ENCODE measurements at places on chromosomes 1 and 21.

DNA sequence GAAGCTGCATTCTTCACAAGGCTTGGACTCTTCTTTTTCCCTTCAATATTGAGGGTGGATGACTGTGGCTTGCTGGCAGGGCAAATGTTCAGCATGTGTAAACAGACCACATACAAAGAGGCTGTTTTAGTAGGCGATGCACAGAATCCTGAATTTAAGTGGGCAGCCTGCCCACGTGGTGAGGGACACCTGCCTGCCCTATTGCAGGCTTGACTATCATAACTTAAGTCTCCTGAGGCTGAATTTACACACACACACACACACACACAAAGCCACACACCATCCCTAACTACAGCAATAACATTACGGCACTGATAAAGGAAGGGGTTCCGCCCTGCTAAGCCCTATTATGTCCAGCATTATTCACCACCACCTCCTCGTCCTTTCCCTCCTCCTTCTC lies 15.9 kb downstream of the SYT2 start:
- no peak for DNase-seq

- no peak for DNase-seq
These were observed 9.6 kb upstream of the GUCA2A start for GRCh38 chr1:42173961-42174735.

DNA sequence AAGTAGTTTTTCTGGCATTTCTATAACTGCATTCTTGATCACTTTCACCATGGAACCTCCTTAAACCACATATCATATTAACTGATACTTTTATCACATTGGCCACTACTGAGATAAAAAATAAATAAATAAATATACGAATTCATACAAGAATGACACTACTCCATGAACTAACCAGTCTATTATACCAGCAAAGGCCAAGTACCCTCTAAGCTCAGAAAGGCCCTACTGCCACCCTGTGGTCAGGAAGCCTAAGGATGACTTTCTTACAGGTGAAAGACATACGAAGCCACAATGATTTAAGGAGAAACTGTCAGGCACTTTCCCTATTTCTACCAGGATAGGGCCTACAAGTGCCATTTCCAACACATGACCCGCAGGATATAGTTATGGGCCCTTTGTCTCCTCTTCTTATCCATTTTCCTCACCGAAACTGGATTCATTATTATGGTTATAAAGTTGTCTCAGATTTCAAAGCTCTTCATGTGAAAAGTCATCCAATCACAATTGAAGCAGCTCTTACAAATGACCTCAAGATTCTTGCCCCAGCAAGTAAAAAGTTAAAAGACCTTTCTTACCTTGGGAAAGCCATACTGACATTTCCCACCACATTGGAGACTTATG lies 23.9 kb downstream of the DNAJC8 start:
- DNase-seq: peak; percentile 53

- DNase-seq: no peak
These were observed 20.0 kb downstream of the ITGB2 start for GRCh38 chr21:44900559-44901251.

GRCh38 chr1:60833173-60833572 lies 249.2 kb upstream of the NFIA start:
- DNase-seq: no peak

- DNase-seq: peak; percentile 35
These were observed 120.6 kb upstream of the RAVER2 start for GRCh38 chr1:64624218-64624713.

GRCh38 chr1:246232126-246232525 lies 275.0 kb downstream of the SMYD3 start:
- DNase-seq: no peak

DNA sequence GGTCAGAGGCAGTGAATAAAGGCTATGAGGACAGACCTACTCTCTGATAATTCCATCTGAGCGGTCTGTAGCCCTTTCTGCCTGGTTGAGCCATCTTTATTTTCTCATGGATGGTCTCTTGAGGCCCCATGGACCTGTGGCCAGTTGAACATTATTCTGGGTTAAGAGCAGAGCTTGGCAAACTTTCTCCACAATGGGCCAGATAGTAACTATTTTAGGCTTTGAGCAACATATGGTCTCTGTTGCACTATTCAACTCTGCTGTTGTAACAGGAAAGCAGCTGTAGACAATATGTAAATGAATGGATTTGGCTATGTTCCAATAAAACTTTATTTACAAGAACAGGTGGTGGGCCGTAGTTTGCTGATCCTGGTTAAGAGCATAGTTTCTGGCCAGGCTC lies 62.7 kb downstream of the KAZN start:
- DNase-seq: no peak

DNA sequence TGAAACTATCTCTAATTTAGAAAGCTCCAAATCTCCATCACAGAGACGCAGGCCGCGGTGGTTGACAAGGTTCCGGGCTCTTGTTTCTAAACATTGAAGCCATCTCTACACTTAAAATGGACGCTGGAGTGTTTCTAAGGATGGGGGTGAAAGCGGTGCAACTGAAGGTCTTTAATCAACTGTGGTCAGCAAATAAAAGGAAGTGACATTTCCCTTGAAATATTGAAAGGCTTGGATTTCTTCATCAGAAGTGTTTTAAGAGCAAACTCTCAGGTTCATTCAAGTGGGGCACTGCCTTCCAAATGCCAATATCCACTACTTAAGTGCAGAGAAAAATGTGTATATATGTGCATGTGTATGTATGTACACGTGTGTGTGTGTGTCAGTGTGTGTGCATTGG lies 117.3 kb downstream of the KAZN start:
- no peak for DNase-seq

GRCh38 chr1:47576758-47577115 lies 138.9 kb downstream of the FOXD2 start:
- no peak for DNase-seq

- DNase-seq: peak; percentile 70
These were observed 13.5 kb upstream of the ADAMTSL4 start for GRCh38 chr1:150535511-150536287.

GRCh38 chr1:17632106-17632505 lies 92.6 kb downstream of the ARHGEF10L start:
- no peak for DNase-seq

- DNase-seq: no peak
These were observed 141.0 kb upstream of the ZC3H11B start for GRCh38 chr1:219753914-219754313.

DNA sequence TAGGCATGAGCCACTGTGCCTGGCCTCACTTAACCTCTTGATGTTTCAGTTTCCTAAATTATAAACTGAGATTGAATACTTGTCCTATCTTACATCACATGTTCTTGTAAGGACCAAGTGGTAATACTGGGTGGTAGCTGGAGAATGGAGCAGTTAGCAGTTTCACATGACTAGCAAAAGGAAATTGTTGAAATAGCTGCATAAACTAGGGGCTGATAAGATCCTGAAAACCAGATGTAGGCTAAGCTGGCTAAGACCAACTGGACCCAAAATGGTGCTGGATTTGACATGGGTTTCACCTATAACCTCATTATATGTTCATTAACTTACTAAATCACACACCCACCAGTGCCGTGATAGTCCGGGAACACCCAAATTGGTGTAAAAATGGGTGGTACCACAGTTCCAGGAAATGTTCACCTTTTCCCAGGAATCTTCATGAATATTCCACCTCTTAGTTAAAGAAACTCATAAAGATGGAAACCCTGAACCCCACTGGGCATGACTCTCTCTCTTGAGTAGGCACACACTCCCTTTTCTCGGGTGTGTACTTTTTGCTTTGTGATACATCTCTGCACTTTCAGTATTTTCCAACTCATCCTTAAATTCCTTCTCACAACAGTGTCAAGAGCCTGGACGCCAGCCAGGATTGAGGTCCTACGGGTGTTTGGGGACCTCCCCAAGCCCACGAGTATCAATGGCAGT lies at the start of gene PAPPA2:
Gene PAPPA2, plus strand, starts transcription at position 502 of the 705 bp plus-strand sequence. CDS start 93,148 bp downstream, outside the sequence.
- DNase-seq: no peak

- DNase-seq: no peak
These were observed 154.8 kb downstream of the C1orf21 start for GRCh38 chr1:184541537-184542152.

GRCh38 chr1:9696793-9697192 lies 45.3 kb downstream of the PIK3CD start:
- DNase-seq: no peak

GRCh38 chr1:161185732-161186311 lies 8.5 kb upstream of the B4GALT3 start:
- no peak for DNase-seq

DNA sequence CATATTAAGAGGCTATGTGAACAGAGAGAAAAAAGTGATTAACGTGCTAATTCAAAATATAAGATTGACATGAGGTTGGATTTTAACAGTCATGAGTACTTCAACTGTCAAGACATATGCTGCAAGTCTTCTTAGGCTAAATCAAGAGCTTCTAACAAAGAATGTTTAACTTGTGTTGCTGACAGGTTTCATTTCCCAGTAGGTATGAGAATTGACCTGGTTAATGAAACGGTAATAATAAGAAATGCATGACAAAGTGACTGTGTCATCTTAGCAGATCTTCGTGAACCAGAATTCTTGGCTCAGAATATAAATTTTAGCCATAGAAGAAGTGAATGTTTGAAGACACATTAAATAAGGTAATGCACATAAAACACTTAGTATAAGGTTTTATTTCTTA lies 132.6 kb upstream of the PTGFR start:
- DNase-seq: no peak

GRCh38 chr1:196143602-196144342 lies 464.5 kb downstream of the KCNT2 start:
- DNase-seq: no peak
